Stimulated activated CD8-positive, alpha-beta memory T cell treated with anti-CD3 and anti-CD28 coated beads, Interleukin-15, amount 100 ng/mL, for 4 hours (primary cell): ENCODE measurements at places on chromosomes 2 and 18.

GRCh38 chr18:9340472-9340871, 5.9 kb downstream of the TWSG1 start:
- DNase-seq: no peak

DNA sequence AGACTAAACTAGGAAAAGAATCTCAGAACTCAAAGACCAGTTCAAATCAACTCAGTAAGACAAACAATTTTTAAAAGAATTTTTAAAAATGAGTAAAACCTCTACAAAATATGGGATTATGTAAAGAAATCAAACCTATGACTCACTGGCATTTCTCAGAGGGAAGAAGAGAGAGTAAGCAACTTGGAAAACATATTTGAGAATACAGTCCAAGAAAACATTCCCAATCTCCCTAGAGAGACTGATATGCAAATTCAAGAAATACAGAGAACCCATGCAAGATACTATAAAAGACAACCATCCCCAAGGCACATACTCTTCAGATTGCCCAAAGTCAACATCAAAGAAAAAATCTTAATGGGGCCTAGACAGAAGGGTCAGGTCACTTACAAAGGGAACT, 162.7 kb downstream of the WDPCP start:
- DNase-seq: no peak

- no peak for DNase-seq
These were observed 1.1 kb upstream of the TACR1 start for GRCh38 chr2:75200140-75201096.

- DNase-seq: no peak
These were observed 118.2 kb upstream of the IL1R2 start for GRCh38 chr2:101873543-101873942.

GRCh38 chr2:95354469-95354901, 48.0 kb upstream of the FAHD2A start:
- DNase-seq: no peak

GRCh38 chr2:12587729-12588522, 128.8 kb upstream of the TRIB2 start:
- no peak for DNase-seq
